ENCODE measurements at places on chromosomes 12 and 14. TPM values are rescaled to one million over a fixed set of nuclear protein-coding genes. Genes with fewer than 3 reads are reported as not detected.
A peak's percentile ranks its signal among the peaks of the same experiment; 100 is the strongest.

- DNase-seq: no peak
Measured at GRCh38 chr14:95236221-95236620, 78.9 kb upstream of the DICER1 start.

STON2 gene
- not detected for total RNA-seq

- DNase-seq: no peak
Measured at GRCh38 chr12:84986586-84986985, 49.5 kb downstream of the TSPAN19 start.

CLEC1B gene
- total RNA-seq: not detected

DNA sequence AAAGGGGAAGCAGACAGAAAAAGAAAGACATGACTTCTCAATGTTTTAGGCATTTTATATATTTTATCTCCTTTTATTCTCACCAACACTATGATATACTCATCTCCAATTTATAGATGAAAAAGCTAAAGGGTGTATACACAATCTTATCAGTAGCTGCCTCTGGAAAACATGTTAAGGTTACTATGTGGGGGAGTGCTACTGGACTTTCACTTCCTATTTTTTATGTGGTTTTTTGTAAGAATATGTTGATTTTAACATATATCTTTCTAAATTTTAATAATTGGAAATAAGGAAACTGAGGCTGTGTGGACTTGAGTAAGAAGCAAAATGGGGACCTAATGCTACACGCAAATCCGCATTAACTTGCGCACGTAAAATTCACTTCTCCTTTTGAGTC lies 99.6 kb upstream of the PDE3A start:
- DNase-seq: no peak

KRT75 gene
- total RNA-seq: not detected

KRT5 gene
- 0.86 TPM for total RNA-seq

GRCh38 chr12:47807338-47807737 lies 12.4 kb downstream of the HDAC7 start:
- DNase-seq: no peak

DNA sequence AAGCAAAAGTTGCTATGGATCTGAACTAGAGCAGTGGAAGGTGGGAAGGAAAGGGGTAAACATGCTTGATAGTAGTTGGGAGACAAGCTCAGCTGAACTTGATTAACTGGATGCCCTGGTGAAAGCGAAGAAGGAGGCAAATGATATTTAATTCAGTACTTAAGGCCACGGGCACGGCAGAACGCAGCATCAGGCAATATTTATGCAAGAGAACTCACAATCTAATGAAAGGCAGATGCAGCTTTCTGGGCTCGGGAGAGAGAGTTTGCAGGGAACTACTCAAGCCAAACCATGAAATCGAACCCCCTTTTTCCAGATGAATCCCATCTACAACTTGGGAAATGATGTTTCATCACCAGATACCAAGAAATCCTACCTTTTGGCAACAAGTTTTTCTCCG lies 3.5 kb upstream of the CNIH1 start:
- no peak for DNase-seq

DNA sequence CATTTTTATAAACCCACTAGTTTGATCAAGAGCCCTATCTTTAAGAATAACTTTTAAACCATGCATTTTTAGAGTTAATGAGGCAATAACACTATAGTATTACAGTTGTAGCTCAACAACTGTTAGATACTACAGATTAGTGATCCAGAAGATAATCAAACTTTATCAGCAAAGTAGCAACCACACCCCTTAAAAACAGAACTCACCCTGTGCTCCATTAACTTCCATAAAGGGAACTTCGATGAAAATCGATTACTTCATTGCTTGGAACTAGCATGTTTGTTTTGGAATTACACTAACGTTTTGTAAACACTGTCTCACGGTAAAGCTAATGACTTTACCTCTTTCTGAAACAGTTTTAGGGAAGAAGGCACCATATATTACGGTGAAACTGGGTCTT lies 1.4 kb downstream of the SGPP1 start:
- peak; percentile 26 for DNase-seq

DNA sequence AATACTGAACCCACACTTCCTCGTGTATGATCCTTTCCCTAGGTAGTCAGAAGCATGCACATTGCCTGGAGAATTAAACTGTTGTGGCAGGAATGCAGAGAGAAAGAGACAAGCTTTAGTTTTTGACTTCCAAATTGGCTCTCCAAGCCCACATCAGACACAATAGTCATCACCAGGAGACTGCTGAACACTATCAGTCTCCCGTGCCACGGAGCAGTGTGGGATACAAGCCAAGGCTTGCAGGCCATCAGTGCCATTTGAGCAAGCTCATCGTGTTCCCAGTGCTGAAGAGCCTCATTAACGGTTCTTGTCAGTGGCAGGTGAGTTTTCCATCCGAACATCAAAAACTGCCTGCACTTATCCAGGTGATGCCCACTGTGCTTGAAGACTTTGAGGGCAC lies 410.8 kb downstream of the NAV3 start:
- no peak for DNase-seq

BHLHE41 gene
- 0.24 TPM for total RNA-seq

DNA sequence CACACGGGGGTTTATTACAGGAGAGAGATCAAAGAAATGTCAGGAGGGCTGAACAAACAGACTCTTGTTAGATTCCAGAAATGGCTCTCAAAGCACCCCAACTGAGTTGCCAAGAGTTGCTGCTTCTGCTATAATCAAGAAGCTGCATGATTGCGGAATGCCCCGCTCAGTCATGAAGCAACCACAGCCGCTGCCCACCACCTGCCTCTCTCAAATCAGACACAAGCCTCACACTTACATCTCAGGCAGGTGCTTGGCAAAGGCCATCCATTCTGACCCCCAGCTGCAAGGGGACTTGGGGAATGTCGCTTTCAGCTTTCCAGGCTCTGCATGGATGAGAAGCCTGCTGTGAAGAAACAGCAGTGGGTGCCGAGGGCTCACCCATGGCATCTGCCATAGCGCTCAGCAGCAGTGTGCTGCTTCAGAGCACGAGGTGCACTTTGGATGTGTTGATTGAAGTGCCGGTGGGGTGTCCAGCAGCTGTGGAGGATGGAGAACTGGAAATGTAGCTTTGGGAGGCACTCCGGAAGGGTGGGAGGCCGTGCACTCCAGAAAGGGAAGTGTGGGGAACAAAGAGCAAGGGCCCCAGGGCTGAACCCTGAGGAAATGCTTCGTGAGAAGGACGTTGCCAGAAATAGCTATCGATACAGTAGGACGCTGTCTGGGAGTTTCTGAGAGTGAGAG lies 37.7 kb downstream of the LRRC74A start:
- DNase-seq: peak; percentile 43

GRCh38 chr12:96335270-96335669 lies 65.0 kb downstream of the CDK17 start:
- peak; percentile 39 for DNase-seq

FSCB gene
- total RNA-seq: not detected

DNA sequence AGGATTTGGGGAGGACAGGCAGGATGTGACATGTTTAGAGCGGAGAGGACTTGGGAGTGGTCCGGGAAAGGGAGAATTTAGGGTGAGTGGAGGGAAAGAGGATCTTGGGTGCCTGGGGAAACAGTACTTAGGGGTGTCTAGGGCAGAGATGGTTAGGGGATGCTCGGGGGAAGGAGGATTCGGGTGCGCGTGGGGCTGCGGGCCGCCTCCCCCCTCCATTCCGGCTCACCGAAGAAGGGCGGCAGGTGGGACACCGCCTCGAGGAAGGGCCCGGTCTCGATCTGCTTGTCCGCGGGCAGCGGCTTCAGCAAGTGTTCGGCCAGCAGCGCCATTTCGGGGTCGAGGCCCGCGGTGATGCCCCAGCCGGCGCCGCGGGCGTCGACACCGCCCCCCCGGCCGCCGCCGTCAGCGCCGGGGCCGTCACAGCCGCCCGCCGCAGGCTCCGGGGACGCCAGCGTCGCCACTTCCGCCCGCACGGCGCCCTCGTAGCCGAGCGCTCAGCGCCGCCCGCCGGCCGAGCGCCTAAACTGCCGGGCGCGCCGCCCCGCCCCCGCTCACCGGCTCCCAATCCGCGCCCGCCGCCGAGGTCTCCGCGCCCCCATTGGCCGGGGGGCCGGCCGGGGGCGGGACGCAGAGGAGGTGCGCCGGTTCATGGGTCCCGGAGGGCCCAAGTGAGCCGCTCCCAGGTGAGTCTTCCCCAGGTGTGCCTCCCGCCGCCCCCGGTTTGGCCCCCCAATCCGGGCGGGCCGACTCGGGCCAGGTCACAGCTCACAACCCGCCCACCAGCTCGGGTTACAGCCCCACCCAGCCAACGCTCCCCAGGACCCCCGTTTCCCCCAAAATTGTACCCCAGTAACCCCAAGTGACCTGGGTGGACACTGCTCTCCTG lies at the start of gene GLTP:
TSS of gene GLTP (minus strand) at position 499 of the 889 bp plus-strand sequence. CDS start at position 332, 167 bp downstream.
- DNase-seq: peak; percentile 80

- no peak for DNase-seq
Measured at GRCh38 chr12:82760423-82760822, 73.7 kb downstream of the TMTC2 start.

HIP1R gene
- total RNA-seq: 122 TPM

DNA sequence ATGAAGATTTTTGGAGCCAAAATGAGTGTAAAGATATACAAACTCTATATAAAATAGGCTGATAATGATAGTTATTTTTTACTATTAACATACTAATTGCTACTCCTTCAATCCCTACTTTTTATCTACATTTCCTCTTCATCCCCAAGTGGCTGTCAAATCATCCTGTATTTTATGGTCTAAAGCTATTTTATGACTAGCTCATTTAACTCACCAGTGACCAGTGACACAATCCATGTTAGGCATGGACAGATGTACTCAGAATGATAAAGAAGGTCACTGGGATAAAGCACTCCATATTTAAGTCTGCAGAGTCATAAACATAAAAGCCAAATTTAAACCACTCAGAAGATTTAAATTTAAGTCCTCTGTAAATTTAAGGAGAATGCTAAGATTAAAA lies 183.0 kb downstream of the MED13L start:
- no peak for DNase-seq

- no peak for DNase-seq
Measured at GRCh38 chr12:114735680-114736374, 51.9 kb upstream of the TBX3 start.

DNA sequence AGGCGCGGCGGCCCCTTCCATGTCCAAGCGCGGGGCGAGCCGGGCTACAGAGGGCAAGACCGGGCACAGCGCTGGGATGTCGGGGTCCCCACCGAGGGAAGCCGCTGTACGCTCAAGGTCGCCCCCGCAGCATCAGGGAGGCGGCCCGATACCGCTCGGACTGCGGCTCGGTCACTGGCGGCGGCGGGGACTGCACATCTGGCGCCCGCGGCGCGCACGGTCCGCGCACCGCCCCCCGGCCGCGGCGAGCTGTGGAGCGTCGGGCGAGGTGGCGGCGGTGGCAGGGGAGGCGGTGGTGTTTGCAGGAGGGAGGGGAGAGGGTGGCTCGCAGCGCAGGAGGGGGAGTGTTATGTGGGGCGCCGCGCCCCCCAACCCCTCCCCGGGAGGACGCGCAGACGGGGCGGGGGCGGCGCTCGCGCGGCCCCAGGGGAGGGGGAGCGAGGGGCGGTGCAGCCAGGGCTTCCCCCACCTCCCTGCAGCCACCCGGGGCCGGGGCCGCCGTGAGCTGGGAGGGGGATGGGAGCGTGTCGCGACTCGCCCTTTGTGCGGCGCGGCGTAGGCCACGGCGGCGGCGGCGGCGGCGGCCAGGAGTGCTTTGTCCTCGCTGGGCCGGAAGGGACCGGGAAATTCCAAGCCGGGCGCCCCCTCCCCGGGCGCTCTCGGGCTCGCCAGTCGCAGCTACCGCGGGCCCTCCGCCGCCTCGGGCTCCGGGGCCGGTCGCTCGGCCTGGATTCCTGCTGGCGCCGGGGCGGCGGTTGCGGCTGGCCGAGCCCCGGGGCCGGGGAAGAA lies at the start of gene NUAK1:
TSS of gene NUAK1 (minus strand) at position 322 of the 789 bp plus-strand sequence. CDS start at position 21, 301 bp downstream.
- DNase-seq: peak; percentile 86

- DNase-seq: no peak
Measured at GRCh38 chr12:130879212-130879686, 7.4 kb downstream of the RAN start.

- no peak for DNase-seq
Measured at GRCh38 chr12:8950221-8950527, 729 bp upstream of the M6PR start.

GRCh38 chr12:89427508-89428156 lies 75.3 kb upstream of the DUSP6 start:
- no peak for DNase-seq

DNA sequence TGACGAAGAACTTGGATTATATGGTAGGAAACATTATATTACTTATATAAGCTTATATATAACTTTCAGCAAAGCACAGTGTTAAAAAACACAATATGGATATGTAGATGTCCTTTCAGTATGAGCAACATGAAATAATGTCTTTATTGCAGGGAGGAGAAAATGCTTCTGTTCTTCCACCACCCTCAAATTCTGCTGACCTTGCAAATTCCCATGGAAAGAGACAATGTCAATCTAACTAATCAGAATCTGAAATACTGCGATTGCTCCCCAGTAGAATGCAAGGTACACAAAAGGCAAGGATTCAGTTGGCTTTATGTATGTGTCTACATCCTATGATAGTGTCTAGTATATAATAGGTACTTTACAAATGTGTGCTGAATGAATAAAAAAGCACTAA lies 26.4 kb downstream of the MGAT4C start:
- no peak for DNase-seq

SLC6A12 gene
- total RNA-seq: not detected

All from endothelial cell of umbilical vein (primary cell).